Left renal pelvis (tissue), 4 donors: ENCODE measurements at places on chromosomes 16 and 17. TPM values are rescaled to one million over a fixed set of nuclear protein-coding genes. Genes with fewer than 3 reads are reported as not detected.
A peak's percentile ranks its signal among the peaks of the same experiment; 100 is the strongest.

ITPRIPL2 gene
- polyA plus RNA-seq, result 19.3 TPM

SLC13A2 gene
- 13.9 TPM for polyA plus RNA-seq

GINS2 gene
- polyA plus RNA-seq, result 20.0 TPM

GRCh38 chr16:89779909-89780305 lies 36.5 kb downstream of the FANCA start:
- no peak for DNase-seq

DNA sequence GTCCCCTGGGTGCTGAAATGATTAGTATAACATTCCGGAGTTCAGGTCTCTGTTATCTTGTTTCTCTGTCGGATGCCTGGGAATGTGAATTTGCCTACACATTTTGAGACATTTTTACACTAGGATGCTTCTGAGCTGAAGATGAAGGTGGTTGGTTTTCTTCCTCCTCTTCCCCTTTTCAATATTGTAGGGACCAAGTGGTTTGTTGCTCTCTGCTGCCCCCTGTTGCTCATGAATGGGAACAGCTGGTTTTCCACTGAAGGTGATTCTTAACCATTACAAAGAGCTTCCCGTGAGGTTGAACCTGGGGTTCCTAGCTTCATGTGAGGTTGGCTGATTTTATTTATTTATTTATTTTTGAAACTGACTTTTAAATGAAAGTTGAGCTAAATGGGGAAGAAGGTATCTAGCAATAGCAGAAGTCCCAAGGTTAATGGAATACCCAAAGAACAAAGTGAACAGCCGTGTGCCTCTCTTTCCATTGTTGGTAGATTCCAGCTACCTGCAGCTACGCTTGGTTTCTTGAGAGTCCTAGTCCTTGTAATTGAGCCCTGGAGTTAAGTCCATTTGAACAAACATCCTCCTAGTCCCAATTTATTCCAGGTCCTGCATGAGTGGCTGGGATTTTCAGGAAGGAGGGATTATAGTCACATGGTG lies 983.9 kb upstream of the EEF2KMT start:
- peak; percentile 12 for DNase-seq

GRCh38 chr17:81667754-81668153 lies 1.2 kb downstream of the CCDC137 start:
- DNase-seq, result no peak

DNA sequence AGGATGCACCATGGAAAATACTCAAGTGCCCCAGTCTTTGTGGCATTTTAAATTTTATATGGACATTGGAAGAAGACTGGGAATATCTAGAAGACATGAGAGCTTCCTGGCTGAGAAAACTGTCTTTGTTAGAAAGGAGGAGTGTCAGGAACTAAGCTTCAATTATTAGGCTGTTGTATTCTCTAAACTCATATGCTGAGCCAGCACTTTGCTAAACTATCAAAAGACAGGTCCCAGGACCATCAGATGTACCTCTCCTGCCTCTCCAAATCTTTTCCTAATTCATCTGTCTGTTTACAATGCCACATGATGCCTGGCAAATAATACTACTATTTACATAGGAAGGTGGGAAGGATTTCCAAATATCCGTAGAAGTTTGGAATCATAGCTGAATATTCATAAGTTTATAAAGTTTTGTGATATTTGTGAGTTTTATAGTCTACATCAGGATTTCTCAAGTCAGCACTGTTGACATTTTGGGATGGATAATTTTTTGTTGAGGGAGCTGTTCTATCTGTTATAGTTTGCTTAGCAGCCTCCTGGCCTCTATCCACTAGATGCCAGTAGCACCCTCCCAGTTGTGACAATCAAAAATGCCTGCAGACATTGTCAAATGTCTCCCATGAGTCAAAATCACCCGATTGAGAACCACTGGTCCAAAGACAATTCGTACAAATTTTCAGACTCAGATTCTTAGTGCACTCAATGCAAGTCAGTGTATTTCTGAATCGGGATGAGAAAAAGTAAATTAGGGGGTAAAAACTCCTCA lies 61.2 kb upstream of the NETO2 start:
- DNase-seq, result no peak

GRCh38 chr17:75595284-75595919 lies 7.8 kb downstream of the MYO15B start:
- DNase-seq, result no peak

DNA sequence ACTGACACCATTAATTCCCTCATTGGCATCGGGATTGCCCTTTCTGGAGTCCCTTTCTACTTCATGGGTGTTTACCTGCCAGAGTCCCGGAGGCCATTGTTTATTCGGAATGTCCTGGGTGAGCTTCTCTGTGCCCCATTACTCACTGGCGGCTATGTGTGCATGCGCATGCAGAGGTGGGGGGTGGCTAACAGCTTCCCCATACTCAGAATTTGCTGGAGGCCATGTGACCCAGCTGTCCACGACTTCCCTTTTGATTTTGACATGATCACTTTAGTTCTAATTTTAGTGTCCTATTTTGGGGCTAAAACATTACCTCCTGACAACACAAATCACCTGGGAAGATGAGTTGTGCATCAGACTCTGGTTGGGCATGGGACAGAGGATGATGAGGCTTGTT lies 14.1 kb downstream of the SLC7A6OS start:
- DNase-seq, result no peak

DNA sequence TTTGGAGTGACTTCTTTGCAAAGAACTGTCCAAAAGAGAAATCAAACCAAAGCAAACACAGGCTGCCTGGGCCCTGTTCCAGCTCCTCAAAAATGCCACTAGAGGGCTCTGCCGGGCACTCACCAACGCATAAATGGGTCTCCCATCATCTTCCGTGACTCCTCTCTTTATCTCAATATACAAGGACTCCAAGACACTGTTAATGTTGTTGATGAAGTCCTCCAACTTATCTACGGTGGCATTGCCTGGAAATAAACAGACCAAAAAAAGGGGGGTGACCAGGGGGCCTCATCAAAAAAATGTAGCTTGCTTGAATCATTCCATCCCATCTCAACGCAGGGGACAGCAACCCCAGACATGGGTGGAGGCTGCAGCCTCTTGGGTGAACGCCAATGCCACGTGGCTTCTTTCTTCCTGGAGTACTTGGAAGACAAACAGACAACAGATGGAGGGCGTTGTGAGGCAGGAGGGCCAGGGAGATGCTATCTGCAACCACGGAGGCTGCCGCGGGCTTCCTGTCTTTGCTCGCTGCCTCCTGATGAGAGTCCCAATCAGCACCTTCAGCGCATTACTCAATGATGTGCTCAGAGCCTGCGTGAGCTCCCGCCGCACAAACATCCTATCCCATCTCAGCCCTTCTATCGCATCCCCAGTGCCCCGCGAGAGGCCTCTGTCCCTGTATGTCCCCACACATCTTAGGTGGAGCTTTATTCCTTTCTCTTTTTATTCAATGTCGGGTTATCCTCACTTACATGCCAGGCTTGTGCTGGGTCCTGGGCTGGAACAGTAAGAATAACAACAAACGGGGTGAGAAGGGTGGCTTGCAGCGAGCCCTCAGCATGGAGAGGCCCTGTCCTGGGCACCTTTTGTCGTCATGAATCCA lies 32.0 kb downstream of the KDM8 start:
- DNase-seq, result no peak

DNA sequence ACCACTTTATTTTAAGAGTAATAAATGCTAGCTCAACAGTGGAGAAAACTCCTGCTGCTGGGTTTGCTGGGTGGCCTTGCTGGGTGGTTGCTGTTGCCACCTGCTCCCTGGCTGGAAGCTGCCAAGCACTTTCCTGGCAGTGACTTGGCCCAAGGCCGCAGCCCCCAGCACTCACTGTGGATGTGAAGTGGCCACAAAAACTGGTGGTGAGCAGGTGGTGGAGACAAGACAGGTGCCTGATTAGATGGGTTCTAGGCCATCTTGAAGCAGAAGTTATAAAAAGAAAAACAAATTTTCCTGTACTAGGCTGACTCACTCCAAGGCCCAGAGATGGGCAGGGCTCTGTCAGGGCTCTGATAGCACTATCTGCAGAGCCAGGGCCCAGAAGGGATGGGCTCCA lies 224.7 kb upstream of the NLRP1 start:
- no peak for DNase-seq

TAOK1 gene
- polyA plus RNA-seq, result 49.5 TPM

ABCC3 gene
- polyA plus RNA-seq, result 5.3 TPM

DNA sequence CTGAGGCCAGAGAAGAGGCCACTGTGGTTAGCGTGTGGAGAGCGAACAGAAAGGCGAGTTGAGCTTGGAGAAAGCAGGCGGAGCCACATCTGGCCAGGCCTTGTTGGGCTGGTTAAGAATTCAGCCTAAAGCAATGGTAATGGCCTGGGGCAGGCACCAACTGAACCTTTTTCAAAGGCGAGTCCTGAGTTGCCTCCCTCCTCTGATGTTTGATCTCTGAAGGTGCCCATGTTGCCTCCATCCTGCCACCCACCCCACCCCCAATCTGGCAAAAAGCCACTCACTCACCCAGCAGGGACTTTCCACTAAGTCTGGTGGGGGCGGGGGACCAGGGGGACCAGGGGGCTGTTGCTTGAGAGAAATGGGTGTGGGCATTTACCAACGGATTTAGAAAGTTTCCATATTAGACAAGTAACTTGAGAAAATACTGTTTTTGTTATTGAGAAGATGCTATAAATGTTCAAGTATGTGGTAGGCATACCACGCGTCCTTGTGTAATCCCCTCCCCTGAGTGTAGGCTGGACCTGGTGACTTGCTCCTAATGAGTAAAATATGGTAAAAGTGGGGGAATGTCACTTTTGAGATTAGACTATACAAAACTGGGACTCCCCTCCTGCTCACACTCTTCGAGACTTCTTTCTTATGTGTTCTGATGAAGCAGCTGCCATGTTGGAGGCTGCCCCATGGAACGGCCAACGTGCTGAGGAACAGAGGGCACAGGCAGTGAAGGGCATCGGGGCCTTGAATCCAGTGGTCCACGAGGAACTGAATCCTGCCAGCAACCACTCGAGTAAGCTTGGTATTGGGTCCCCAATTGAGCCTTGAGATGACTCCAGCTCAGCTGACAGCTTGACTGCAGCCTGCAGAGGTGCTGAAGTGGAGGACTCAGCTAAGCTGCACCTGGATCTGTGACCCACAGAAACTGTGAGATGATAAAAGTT lies 29.9 kb upstream of the TNS4 start:
- no peak for DNase-seq

- DNase-seq, result no peak
These were observed 217.6 kb upstream of the CA10 start for GRCh38 chr17:52376137-52376536.

IGFALS gene
- 1.5 TPM for polyA plus RNA-seq

DNA sequence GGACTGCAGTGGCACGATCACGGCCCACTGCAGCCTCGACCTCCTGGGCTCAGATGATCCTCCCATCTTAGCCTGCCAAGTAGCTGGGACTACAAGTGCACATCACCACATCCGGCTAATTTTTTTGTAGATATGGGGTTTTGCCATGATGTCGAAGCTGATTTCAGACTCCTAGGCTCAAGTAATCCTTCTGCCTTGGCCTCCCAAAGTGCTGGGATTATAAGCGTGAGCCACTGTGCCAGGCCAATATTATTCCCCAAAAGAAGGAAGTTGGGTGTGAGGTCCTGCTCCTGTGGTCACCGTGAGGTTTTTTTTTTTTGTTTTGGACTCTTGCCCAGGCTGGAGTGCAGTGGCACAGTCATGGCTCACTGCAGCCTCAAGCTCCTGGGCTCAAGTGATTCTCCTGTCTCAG lies 1.5 kb downstream of the AMZ2 start:
- no peak for DNase-seq

FMNL1 gene
- 5.7 TPM for polyA plus RNA-seq

DNA sequence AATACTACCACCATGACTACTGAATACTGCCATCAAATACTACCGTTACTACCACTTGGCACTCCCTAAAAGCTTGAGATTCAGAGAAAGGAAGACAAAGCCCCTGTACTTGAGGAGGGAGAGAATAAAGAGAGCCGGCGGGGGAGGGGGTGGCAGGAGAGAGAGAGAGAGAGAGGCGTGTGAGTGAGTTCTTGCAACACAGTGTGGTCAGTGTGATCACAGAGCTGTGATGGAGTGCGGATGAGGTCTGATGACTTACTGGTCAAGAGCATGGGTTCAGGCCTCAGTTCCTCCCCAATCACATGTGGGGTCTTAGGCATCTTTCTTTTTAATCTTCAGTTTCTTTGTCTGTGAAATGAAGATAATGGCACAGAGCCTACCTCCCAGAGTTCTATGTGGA lies 19.2 kb downstream of the PRKCB start:
- no peak for DNase-seq

DNA sequence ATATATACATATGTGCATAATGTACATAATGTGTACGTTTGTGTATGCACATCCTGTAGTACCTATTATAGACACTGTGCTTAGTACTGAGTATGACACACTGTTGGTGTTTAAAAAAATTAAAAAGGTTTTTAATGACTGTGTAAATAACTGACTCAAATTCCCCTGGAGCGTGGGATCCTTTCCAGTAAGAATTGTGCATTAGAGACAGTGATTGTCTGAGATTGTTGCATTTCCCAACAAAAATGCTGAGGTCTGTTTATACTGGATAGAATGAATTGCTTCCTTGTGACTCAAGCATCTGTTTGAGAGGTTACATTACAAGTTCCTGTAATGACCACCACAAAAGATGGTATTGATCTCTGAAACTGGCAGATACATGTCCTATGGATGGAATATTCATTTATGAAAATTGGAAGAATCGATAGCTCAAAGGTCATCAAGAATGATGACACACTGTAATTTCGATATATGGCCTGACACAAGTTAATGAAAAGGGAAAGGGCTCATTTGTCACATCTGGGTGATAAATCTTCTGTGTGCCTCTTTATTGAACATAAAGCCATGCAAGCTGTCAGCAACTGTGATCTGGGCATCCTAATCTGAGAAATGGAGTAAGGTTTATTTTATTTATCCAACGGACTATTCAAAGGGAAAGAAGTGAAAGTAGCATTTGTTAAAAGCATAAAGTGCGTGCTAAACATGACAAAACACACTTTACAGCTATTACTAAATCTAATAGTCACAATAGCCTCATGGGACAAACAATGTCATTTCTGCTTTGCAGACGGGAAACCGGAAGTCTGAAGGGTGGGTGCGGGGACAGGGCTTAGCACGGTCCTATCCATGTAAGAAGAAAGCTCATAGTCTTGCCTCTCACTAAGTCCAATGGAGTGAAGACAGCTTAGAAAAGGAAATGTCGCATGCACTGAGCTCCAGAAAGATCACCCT lies 228.8 kb downstream of the CDH11 start:
- no peak for DNase-seq
